ENCODE measurements at places on chromosomes 7 and 10.

- DNase-seq: no peak
These were observed 70.2 kb upstream of the CUX1 start for GRCh38 chr7:101747053-101747878.

- no peak for DNase-seq
These were observed 270.9 kb downstream of the RELN start for GRCh38 chr7:103718482-103719061.

- no peak for DNase-seq
These were observed 11.7 kb upstream of the CCDC172 start for GRCh38 chr10:116312548-116312947.

DNA sequence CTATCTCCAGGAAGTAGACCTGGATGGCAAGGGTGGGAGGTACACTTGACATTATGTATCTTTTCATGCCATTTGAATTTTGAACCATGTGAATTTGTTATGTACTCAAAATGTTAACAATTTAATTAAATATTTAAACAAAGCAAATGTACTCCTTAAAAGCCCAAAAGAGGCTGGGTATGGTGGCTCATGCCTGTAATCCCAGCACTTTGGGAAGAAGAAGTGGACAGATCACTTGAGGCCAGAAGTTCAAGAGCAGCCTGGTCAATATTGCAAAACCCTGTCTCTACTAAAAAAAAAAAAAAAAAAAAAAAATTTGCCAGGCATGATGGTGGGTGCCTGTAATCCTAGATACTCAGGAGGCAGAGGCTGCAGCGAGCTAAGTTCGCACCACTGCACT is 136.9 kb upstream of the ASAH2 start:
- no peak for DNase-seq

GRCh38 chr7:144439717-144440205 is 36.3 kb upstream of the NOBOX start:
- no peak for DNase-seq

- no peak for DNase-seq
These were observed 141.3 kb upstream of the TNRC18 start for GRCh38 chr7:5564894-5565293.

DNA sequence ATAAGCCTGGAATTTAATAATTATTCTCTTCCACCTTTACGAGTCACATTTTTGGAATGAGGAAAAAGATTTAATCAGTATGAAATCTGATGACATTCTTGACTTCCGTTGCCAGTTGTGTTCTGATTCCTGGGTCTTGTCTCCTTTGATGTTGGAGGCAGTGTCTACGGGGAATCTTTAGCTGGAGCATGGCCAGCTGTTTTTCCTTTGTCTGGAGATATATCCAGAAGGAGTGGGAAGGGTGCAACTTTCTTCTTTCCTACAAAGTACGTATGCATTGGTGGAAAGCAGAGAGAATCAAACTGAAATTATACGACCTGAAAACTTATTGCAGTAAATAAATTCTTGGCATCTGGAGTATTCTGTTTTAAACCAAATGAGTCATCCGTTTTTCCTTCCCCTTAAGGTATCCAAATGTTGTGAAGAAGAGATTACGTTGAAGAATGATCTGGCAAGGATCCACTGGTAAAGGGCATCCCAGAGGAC is 6.9 kb upstream of the GNG11 start:
- DNase-seq: no peak

DNA sequence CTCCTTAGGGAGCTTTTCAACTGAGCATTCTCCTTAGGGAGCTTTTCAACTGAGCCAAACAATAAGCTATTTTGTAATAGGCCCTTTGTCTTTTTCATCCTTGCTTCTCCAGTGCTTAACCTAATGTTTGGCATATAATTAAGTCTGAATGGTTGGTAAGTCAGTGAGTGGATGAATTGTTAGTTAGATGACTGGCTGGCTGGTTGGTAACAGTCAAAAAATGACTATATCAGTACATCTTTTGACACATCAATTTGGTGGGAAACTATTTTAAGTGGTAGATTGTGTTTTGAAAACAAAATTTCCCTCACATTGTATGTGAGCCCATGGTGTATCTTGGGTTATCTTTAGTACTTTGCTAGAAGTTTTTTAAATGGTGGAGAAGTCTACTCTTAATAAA is 16.4 kb downstream of the ING3 start:
- no peak for DNase-seq

DNA sequence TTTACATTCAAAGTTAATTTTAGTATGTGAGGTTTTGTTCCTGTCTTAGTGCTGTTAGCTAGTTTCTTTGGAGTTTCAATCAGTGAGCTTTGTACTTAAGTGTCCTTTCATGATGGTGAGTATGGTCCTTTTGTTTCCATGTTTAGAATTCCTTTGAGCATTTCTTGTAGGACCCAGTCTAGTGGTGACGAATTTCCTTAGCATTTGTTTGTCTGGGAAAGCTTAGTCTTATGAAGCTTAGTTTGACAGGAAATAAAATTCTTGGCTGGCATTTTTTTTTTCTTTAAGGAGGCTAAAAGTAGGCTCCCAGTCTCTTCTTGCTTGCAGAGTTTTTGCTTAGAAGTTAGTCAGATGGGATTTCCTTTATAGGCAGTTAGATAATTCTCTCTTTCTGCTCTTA is 209.2 kb upstream of the SEMA3C start:
- no peak for DNase-seq

GRCh38 chr7:127419196-127419595 is 26.7 kb upstream of the ZNF800 start:
- no peak for DNase-seq

DNA sequence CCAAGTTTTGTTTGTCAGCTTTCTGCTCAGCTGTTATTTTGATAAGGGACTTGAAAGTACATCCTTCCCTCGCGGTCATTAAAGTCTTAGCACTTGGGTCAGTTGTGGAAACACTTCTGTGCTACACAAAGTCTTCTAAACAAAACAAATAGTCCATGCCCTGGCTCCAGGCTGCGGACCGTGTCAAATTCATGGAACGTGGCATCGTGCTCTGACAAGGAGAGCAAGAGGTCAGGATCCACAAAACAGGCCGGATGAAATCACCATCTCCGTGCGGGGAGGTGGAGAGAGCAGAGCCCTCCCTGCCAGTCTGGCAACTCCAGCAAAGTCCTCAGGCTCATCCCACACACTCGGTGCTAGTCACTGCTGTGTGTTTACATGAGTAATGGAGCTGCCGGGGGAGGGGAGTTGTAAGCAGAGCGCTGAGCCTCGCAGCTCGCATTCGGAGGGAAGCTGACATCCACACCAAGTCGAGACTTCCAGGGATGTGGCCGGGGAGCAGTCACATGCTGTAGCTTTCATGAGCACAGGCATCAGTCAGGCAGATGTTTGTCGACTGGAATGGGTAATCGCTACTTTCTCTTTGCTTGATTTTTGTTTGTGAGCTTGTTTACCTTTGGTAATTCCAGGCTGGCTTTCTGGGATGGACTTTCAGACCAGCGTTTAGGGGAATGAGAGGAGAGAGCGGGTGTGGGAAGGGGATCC is 147.6 kb downstream of the ARID5B start:
- DNase-seq: peak; percentile 79

DNA sequence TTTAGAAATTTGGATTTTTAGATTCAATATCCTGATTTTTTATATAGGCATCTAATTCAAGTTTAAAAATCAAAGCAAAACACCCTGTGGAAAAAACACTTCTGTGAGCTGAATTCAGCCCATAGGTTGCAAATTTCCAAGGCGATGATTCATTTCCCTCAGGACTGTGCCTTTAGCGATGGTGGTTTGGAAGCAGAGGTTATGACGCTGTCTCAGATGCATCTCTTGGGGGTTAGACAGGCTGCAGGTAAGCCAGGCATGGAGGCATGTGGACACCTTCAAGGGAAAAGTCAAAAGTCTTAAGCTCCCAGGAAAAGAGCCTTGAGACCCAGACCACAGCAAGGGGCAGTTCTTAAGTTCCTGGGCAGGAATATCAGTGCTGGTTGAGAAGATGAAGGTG is 9.5 kb upstream of the FRA10AC1 start:
- DNase-seq: no peak

GRCh38 chr7:101432316-101432715 is 69.6 kb downstream of the COL26A1 start:
- no peak for DNase-seq

DNA sequence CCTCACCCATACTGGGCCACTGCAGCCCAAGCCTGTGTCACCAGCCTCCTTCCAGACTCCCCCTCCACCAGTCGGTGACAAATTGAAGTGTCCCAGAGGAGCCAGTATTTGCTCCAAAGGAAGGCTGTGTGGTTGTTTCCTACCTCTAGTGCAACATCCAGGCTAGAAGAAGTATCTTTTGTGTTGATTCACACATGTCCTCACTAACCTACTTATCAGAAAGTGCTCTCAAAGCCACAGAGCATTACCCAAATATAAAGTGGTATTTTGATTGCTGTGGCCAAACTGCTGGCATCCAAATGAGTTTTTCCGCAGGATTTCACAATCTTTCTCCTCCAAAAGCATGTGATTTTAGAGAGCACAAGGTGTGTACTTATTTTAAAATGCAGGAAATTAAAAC is 134.8 kb downstream of the CUL2 start:
- DNase-seq: no peak

- DNase-seq: no peak
These were observed 41.1 kb upstream of the FAM133B start for GRCh38 chr7:92631067-92631849.

DNA sequence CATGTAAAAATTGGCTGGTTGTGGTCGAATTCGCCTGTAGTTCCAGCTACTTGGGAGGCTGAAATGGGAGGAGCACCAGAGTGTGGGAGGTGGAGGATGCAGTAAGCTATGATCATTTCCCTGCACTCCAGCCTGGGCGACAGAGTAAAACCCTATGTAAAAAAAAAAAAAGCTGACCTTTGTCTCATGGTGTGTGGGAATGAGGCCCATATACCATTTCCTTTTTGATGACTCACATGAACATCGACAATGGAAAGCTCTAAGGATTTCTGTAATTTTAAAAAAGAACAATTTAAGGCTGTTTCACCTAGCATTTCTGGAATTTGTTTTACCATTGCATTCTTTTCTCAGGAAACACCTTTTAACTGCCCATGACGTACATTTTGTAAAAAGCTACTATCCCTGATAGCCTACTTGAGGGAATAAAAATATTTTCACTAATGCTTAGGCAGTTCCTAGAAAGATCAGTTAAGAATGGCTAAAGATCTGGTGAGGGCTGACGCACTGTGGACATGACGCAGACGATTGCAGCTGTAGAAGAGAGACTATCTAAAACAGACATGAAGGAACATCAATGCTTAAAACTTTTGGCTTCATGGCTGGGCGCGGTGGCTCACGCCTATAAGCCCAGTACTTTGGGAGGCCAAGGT is 400.6 kb upstream of the IGFBP3 start:
- no peak for DNase-seq

- DNase-seq: no peak
These were observed 118.9 kb upstream of the NRP1 start for GRCh38 chr10:33453081-33454025.

DNA sequence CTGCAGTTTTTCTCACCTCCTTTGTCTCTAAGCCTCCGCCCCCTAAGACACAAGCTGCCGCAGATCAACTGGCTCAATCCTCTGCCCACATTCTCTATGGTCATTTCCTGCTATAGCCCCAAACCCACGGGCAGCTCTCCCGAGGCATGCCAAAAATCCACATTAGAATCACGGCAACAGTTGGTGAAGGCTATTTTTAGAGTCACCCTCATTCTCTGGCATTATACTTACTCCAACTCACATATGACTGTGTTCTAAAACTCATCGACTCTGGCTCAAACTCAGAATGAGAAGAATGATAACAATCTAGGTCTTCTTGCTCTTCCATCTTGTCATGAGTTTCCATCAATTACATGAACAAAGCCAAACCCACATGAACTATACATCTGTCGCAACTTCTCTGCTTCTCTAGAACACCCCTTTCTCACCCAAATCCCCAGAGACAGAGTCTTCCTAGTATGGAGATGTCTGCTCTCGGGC is 10.9 kb upstream of the KIAA1549 start:
- DNase-seq: no peak

All from amygdala (tissue), 56 donors.